Cortex of kidney (tissue), 1 donor: ENCODE measurements at places on chromosomes 12 and 14.

GRCh38 chr12:128571906-128572810, 251.6 kb downstream of the SLC15A4 start:
- DNase-seq: no peak

DNA sequence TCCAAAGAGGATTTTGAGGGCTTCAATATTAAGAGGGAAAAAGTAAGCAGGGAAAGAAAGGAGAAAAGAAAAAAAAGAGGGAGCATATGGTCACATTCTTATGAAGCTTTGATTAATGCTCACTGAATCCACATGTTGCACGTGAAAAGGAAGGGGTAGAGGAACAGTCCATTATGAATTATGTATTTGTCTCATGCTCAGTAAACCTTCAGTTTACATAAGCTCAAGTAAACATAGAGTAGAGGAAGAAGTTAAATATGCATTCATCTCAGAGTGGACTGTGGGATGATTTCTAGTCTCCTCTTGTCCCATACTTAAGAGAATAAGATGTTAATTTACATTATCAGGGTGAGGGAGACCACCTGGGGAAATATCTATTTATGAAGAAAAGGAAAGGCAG, 334.5 kb downstream of the IPO8 start:
- DNase-seq: no peak

DNA sequence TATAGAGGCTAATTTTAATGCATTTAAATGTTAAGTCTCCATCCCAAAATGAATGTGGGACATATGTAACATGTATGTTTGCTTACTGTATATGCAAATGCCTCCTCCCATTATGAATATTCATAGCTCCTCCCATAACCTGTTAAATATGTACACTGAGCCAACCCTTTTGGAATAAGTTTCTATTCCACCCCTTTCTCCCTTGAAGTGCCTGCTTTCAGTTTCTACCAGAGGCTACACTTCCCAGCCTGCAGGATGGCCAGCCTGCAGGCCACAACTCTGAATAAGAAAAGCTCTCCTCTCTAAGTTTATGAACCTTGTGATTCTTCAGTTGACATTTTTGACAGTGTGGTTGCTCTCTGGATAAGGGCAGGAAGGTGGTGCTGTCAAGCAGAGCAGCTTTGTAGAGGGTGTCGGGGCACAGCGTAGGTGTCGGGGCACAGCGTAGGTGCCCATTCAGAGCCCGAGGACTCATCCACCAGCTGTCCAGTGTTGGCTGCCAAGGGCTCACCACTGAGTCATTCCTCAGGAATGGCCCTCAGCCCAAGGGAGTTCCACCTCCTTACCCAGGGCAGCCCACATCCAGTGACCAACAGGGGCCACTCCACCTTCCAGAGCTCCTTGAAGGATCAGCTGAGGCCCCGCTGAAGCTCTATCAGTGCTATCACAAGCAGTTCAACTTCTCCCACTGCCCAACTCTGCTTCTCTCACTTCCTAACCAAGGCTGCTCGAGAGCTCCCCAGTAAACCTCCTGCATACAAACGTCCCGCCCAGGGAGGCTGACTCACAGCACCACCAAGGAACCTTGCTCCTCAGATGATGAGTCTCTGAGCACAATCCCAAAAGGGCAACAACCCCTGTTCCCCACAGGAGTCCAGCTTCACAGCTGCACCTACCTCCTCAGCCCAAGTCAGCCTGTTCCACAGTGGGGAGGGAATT, 31.4 kb downstream of the VWF start:
- DNase-seq: no peak

- no peak for DNase-seq
These were observed 29.6 kb upstream of the HDAC7 start for GRCh38 chr12:47849261-47849660.

DNA sequence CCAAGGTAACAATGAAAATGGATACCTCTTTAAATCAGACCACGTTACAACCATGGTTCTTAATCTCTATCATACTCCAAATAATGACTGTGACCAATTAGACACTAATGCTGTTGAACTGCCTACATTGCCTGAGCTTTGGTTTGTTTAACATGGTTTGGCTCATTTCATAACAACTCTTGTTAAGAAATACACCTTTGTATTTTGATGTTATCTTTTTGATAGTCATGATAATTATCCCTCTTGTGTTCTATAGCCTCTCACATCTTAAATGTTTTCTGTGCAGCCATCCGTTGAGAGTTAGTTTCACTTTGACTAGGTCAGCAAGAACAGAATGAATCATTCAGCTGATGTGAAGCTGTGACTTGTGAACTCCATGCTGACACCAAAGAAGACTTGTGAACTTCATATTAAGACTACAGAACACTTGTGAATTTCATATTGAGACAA, 75.5 kb upstream of the RERGL start:
- no peak for DNase-seq

GRCh38 chr14:94043756-94044475, 17.8 kb downstream of the OTUB2 start:
- no peak for DNase-seq

DNA sequence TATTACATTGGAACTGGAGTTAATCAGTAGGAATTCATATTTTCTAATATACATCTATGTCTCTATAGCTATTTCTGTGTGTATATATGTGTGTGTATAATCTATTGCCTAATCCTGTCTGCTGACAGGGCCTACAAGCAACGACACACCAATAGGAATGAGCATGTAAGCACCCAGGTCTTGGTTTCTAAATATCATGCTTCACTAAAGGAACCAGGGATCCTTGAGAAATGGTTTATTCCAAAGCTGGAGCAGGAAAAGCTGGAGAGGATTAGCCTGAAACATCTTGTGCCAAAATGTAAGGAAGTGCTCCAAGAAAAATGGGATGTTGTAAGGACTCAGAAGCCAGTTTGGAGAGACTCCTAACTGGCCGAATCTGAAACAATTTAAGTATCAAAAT, 29.3 kb upstream of the LGALS3 start:
- DNase-seq: no peak

DNA sequence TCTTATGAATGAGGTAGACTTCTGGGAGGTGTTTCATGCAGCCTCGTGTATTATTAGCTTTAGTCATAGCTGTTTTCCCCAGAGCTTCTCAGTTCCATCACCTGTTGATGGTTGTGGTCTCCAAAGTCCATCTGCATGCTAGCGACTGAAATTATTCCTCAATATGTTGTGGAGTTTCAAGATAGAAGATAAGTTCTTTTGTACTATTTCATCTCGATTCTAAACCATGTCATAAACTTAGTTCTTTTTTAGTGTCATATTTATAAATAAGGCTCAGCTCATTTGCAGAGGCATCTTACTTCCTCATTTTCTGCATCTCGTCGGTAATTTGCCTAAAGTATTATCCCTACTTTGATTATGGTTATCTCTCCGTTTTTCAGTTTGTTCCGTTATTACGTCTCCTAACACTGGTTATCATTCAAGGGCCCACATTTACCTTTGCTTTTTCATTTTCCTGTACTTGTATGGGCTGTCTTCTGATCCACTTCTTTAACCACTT, 119.1 kb downstream of the ITPR2 start:
- DNase-seq: no peak

- no peak for DNase-seq
These were observed 92.7 kb downstream of the NCOR2 start for GRCh38 chr12:124474709-124475108.

DNA sequence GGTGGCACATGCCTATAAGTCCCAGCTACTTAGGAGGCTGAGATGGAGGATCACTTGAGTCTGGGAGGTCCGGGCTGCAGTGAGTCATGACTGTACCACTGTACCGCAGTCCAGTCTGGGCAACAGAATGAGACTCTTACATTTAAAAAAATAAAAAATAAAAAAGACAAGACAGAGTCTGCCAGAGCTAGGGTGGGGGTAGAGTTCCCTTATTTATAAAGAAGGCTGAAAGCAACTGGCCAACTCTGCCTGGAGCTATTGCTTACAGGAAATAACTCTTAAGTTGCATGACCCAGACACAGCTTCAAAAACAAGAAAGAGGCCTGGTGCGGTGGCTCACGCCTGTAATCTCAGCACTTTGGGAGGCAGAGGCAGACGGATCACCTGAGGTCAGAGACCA, 31.5 kb downstream of the NUMB start:
- no peak for DNase-seq

DNA sequence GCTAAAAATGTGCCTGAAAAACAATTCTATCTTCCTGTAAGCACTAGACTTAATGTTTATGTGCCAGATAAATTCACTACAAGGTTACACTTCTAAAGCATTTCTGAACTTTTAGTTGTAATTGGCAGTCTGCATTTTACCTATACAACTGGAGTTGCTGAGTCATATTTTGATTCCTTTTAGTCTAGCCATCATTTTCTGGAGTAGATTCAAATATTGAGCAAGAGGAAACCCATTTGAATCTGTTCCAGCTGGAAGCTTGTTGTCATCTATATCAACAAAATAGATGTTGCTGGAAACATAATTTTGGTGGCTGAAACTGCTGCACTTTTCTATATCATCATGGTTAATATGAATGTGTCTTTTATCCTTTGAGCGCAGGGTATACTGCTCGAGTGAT, 122.2 kb upstream of the CCDC175 start:
- DNase-seq: no peak

DNA sequence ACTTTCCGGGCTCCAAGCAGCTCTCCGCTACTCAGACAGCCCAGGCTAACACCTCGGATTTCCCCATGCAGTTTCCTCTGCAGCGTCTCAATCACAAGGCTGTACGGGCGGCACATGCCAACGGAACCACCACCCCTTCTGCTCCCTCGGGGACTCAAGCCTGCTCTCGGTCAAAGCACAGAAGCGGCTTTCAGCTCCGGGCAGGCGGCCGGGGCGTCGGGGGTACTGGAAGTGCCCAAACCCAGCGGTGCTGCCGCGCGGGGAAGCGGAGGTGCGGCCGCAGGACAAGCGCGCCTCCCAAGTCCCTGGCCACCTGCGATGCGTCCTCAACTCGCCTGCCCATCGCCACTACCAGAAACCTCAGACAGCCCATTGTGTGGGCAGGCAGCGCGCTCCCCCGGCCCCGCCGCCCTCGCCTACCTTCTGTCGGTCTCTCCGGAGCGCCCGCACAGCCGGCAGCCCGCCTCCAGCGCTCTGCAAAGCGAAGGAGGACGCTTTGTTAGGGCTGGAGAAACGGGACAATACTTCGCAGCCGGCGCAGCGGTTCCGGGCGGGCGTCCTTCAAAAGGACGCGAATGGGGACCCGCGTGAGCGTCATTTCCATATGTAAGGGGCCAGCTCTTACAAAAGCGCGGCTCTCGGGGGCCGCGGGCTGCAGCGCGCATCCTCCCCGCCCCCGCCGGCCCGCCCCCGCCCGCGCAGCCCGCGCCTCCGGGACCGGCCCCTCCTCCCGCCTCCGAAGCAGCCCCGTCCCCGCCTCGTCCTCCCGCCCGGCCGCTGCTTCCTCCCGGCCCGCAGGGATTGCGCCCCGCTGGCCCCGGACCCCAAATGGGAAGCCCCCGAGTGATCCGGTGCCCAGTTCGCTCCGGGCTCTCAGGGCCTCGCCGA, 674 bp downstream of the NIN start:
- no peak for DNase-seq

DNA sequence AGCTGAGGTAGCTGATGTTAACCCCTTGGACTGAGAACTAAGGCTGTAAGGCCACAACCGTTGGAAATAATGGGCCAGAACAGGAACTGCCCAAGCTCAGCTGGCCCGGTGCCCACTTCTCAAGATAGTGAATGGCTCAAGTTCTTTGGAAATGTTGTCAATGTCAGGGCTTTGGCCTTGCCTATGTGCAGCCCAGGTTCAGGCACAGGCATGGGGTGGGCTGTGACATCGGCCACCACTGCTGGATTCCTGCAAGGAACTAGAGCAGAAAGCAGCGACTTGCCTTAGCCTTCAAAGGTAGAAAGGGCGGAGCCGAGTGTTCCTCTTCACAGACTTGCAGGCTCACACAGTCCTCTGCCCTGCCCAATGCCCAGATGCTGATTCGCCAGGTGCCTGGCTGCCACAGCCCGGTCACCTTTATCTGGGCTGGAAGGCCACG, 291.2 kb downstream of the ZFP36L1 start:
- no peak for DNase-seq

- no peak for DNase-seq
These were observed 2.3 kb downstream of the DAZAP2 start for GRCh38 chr12:51240971-51241370.

DNA sequence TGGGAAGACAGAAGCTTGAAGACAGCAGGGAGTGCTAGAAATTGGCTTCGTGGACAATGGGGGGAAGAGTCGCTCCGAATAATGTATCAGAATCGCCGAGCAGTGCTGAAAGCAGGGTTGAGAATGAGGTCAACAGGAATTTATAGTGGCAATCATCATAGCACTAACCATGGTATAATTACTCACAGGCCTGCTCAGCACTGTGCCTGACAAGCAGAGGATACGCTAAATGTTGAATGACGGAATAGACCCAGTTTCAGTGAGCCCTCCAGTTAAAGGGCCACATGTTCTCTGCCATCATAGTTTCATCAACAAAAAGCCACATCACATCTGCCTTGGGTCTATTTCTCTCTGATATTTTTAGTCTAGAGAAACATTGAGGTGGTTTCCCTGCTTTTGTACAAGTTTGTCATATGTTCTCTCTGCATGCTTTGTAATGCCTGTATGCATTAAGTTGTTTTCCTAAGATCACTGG, 130.3 kb upstream of the EGLN3 start:
- no peak for DNase-seq

DNA sequence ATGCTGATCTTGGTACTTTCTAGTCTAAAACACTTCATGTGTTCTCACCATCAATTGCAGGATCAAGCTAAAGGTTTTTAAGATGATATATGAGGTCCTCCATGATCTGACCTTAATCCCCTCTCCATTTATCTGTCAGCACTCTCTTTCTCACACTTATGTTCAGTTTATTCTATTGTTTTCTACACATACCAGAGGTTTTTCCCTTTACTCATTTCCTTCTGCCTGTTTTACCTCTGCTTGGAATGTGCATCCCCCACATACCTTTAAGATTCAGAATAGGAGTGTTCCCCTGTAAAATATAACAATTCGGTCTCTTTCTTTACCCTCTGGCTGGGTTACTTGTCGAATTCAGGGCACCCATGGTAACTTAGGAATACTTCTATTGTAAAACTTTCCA, 219.1 kb upstream of the PKP2 start:
- no peak for DNase-seq

- no peak for DNase-seq
These were observed 85.4 kb upstream of the RTL1 start for GRCh38 chr14:100988956-100989355.

DNA sequence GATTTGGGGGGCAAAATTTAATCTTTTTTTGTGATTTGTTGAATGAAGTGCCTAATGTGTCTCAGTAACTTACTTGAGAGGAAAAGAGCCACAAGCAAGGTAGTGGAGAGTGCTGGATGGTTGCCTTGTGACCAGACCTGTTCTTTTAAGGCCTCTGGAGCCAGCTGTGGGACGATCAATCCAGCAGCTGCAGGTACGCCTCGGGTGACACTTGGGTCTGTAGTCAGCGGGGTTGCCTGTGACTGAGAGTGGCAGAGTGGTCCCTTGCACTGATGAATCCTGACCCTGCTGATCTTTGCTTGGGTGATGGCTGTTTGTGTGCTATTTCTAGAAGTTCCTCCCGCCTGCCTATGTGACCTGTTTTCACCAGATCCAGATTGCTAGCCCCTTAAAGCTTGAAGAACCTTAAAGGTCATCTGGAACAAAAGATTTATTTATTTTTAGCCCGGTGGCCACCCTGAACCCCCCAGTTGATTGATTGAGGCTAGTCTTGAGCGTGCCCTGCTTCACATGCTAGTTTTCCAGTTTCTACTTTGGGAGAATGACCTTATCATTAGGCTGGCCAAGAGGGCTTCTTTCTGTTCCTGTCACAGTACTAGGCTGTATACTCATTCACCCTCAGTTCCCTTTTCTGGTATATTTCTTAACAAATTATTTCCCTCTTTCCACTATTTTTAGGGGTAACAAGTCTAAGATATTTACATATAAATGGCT, 23.2 kb downstream of the PRKCH start:
- DNase-seq: no peak
